ENCODE measurements at places on chromosomes 1 and 21.
A peak's percentile ranks its signal among the peaks of the same experiment; 100 is the strongest.

GRCh38 chr1:243943671-243944428 is 93.8 kb upstream of the AKT3 start:
- no peak for DNase-seq

GRCh38 chr1:69707103-69707502 is 139.4 kb downstream of the LRRC7 start:
- no peak for DNase-seq

DNA sequence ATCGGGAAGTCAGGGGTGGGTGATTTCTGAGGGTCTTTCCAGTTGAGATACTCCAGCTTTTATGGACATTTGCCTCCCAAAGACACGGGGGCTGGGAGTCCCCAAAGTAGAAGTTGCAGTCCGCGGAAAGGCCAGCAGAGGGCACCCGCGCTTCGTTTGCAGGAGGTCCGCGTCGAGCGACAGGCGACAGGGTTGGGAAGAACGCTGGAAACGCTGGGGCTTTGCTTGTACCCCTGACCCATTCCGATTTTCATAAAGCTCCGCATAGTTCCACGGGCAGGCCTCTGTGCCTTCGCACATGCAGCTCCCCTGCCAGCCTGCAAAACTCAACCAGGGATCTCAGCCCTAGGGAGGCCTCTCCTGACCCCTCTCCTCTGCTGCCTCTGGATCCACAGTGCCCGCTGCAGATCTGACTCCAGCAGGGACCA is 44.2 kb upstream of the LAPTM5 start:
- peak; percentile 62 for DNase-seq

GRCh38 chr1:7670334-7671145 is 100.6 kb upstream of the VAMP3 start:
- no peak for DNase-seq

GRCh38 chr1:193856261-193856660 is 669.8 kb upstream of the B3GALT2 start:
- no peak for DNase-seq

DNA sequence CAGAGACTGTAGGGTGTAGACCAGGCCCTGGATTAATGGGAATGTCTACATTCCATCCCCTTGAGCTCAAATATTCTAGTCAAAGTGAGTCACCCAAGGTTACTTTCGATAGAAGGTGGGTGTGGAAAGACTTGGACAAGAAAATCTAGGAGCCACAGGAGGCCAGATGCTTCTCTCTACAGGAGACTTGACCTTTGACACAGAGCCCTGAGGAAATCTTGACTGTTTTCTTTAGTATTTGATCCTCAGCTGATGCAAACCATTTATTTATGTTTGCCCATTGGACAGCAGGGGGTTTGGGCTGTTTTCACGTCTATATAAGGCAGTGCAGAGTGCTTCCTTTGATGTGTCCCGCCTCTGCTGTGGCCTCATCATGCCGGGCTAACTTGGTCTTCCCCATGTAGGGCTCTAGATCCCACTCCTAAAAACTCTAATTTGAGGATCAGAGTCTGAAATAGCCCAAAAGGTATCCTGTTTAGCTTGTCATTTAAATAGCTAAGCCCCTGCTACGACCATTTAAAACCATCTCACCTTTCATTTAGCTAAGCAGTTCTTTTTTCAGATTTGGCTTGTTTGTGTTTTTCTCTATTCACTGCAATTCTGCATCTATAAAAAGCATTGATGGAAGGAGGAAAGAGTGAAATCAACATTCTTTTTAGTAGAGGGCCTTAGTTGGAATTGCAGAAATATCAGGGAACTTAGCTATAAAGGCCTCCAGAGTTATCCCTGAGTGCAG is 15.5 kb upstream of the MAP3K7CL start:
- no peak for DNase-seq

DNA sequence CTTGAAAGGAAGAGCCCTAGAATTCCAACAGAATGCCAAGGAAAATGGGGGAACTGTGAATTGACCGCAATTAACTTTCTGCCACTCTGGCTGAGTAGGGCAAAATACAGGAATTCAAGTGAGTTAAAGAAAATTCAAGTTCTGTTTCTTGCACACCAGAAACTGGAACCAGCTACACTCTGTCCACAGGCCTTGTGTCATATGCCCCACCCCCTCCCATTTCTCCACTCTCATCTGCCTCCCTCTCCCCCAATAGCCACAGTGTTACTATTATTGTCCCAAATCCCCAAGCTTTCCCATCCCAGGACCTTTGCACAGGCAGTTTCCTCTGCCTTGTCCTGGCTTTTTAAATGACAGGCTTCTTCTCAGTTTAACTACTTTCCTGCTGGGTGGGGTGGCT is 4.3 kb upstream of the STK40 start:
- no peak for DNase-seq

GRCh38 chr1:101453844-101454243 is 217.0 kb downstream of the S1PR1 start:
- no peak for DNase-seq

GRCh38 chr1:11997081-11997850 is 17.0 kb downstream of the MFN2 start:
- DNase-seq = no peak

DNA sequence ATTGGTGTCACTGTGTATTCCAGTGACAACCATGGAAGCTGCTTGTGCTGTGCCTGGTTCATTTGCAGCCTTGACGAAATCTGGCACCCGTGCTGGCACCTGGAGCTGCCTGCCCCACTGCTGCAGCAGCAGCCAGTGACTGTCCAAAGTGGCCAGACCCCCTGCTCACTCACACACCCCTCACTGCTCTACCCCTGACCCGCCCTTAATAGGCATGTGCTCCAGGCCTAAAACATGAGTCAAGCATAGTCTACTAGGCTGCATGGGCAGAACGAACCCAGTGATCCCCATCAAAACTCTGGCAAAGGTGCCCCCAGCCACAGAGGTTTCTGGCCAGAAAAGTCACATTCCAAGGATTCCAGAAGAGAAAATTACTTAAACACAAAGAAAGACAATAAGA is 7.7 kb downstream of the PRAMEF1 start:
- no peak for DNase-seq

- DNase-seq = no peak
These were observed 194.9 kb downstream of the DYRK1A start for GRCh38 chr21:37561506-37561905.

- DNase-seq = no peak
These were observed 412.5 kb upstream of the ADAMTS5 start for GRCh38 chr21:27379354-27379753.

- DNase-seq = no peak
These were observed 30.3 kb downstream of the UBASH3A start for GRCh38 chr21:42433946-42434551.

DNA sequence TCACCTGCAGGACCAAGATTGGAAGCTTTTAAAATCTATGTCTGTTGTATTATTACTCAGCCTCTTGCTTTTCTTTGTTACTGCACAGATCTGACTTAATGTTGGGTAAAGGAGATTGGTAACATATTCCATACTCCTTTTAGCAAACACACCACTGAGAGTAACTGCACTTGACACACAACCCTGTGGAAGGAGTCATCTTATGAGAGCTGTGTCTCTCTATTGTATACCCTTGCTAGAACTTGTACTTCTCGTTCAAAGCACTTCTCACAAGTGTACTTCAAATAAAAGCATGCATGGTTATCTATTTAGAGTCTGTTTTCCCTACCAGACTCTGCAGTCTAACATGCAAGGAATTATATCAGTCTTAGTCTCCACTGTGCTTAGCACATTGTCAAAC is 813.4 kb downstream of the ADGRL2 start:
- DNase-seq = no peak

DNA sequence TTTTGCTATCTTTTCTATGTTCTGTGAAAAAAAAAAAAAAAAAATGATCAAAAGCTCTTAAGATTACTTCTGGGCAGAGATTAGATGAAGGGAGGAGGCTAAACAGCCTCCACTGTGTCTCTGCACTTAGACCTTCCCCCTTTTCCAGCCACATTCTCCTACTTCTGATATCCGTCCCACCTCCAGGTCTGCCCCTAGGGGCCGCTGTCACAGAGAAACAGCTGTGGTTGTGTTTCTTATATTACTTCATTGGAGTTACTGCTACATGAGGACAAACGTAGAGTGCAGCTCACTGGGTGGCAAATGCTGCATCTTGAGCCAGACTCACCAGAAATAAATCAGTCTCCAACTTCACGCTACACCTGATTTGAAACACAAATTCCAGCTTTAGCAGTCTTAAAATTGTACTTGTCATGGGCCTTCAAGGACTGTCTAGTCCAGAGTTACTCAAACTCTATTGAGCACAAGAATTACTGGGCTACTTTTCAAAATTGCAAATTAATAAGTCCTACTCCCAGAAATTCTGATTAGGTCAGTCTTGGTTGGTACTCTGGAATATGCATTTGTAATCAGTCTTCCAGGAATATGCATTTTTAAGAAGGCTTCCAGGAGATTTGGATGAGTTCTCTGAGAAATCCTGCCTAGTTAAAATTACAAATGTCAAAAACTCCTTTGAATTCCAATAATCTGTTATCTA is 125.2 kb upstream of the PTBP2 start:
- DNase-seq = peak; percentile 23

DNA sequence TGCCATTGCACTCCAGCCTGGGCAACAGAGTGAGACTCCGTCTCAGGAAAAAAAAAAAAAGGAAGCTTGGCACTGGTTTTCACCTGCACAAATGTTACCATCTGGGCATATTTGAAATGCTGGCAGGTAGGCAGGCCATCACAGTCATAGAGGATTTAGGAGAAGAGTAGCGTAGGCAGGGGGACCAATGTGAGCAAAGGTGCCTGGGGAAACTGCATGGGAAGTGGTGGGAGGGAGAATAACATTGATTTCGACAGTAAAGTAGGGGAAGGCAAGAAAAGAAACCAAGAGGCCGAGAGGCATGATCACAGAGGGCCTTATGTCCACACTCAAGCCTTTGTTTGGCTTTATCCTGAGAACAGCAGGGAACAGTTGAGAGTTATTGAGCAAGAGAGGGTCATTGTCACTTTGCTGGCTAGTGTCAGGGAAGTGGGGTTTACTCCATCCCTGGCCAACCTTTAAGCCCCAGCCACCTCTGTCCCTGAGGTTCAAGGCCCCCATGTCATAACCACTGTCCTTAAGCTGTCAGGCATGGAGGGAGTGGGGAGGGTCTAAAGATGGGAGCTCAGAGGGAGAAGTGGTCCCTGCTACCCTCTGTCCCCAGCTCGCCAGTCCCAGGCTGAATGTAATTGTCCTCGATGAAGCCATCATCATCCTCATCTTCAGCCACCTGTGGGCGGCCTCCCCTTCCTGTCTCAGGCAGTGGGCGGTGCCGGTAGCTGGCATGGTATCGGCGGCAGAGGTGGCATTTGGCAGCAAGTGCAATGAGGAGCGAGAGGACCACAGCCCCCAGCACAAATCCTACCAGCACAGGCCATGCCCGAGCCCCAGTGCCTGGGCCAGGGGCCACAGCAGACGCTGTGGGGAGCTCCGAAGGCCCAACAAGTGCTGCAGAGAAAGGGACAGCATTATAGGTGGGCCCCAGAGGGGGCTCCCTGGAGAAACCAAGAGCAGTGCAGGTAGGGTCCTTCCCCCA is 2.9 kb downstream of the C1orf210 start:
- no peak for DNase-seq

DNA sequence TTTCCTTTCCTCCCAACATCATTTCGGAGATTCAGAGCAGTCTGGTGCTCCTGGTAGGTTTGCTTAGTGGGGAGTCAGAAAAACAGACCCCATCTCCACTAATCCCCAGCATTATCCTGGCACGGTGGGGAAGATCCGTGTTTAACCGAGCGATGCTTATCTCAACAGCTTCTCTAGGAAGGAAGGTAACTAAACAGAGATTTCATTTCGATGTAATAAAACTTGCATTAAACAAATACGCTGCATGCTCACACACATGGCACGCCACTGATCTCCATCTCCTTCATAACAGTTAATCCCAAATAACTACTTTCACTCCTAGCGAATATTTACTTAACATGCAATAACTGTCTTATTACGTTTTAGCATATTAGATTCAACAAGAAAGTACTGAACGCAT is 144.6 kb upstream of the CD34 start:
- DNase-seq = no peak

- no peak for DNase-seq
These were observed 426.5 kb upstream of the CAMK1G start for GRCh38 chr1:209156991-209157390.

- DNase-seq = no peak
These were observed 588 bp upstream of the WNT3A start for GRCh38 chr1:228006034-228006785.

DNA sequence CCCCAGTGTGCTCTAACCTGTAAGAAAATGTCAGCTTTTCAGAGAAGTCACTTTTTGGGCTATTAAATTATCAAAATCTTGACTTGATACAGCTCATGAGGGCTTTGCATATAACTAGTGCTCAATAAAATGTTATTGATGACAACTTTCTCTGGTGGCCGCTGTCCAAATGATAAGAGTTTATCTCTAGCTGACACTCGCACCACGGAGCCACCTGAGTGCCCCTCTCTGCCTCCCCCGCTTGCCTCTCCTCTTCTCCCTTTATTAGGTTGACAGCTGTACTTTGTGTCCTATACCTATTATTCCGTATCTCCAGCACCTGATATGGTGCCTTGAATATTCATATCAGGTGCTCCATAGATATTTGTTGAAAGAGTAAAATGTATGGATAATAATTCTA is 82.8 kb downstream of the PHTF1 start:
- no peak for DNase-seq

Data from NCI-H1694 (cell line).